ENCODE measurements at places on chromosomes 16 and 17.

DNA sequence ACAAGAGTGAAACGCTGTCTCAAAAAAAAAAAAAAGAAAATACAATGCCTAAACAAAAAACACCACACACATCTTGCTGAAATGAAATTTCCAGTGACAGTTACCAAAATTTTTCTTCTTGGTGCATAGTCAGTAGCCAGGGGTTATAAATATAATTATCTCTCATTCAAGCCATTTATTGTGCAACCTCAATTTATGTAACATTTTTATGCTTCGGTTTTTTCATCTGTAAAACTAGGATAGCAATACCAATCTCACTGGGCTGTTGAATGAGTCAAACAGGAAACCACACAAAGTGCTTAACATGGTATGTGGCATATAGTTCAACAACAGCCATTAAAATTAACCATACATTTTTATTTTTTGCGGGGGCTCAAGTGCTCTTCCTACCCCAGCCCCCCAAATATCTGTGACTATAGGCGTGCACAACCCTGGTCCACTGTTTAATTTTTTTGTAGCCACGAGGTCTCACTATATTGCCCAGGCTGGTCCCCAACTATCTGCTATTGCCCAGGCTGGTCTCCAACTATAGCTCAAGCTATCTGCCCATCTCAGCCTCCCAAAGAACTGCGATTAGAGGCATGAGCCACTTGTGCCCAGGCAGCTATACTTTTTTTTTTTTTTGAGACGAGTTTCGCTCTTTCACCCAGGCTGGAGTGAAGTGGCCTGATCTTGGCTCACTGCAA is 2.6 kb downstream of the COG4 start:
- DNase-seq, result no peak

DNA sequence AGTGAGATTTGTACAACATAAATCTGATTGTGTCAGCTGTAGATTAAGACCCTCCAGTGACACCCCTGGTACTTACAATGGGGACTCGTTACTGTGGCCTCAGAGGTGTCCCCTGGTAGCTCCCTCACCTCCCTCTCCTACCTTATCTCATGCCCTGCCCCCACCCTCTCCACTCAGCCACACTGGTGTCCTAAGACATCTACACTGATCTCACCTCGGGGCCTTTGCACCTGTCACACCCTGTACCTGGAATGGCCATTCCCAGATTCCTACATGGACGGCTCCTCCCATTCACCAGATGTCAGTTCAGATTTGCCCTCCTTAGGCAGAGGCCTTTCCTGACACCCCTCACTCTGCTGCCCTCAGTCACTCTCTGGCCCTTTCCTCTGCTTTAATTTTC is 319.3 kb downstream of the CPPED1 start:
- no peak for DNase-seq

GRCh38 chr17:44279666-44280391 is 11.9 kb upstream of the SLC4A1 start:
- DNase-seq, result peak; percentile 86

DNA sequence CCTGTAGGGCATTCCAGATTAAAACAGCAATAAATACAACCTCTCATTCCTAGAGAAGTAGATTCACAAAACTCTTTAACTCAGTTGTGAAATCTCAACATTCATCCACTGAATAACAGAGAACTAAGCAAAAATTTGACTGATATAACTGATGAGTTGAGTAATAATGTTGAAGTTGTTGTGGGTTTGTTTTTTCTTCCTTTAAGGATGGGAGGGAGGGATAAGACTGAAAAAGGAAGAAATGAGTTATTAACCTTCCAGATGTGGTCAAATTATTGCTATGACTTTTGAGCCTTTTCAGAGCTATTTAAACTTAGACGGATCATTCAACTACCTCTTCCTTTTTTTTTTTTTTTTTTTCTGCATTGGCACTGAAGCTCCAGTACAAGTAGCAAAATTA is 38.6 kb downstream of the SKAP1 start:
- DNase-seq, result no peak

DNA sequence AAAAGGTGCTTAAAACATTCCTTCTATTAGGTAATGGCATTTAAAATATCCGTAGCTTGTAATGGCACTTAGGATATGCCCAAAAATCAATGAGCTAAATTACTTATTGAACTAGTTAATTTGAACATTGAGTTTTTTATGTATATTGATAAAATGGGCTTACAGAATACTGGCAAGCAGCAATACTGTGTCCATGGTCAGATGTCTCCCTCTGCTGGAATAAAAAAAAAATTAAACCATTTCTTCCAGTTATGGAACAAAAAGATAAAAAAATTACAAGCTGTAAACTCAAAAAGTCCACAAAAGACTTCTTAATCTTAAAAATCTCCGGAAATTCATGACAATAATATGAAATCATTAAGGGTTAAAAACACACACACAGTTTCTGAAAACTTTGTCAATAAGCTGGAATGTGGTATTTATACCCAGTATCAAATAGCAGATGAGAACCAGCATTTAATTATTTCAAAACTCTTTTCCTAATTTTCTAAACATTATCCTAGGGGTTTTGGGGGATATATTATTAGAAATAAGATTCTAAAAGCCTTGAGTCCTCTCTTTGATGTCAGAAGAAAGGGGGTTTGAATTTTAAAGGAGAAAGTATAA is 21.5 kb upstream of the PSMD7 start:
- DNase-seq, result no peak

DNA sequence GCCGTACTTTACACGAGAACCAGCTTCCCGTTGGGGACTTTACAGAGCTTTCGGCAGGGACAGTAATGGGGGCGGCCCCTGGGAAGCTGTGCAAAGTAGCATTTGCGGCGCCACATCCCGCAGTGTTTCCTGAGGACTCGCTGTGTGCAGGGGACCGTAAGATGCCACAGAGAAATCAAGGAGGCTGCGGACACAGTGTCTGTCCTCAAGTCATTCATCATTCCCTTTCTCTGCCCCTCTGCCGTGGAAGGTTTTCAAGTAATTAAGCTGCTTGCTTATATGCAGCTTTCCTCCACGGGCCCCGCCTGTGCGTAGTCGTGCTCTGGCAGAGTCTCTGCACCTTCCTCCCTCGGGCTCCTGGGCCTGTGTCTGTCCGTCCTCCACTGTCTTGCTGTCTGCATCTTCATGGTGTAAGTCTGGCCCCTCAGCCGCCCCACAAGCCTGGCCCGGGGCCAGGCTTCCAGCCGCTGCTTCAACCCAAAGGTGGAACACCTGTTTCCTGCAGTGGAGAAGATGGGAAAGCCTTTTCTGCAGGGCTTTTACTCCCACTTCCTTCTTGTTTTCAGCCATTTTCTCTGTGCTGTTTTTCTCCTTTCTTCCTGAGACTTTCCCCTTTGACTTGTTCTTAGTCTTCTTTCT is 216.9 kb upstream of the CHMP6 start:
- no peak for DNase-seq

- peak; percentile 38 for DNase-seq
Measured at GRCh38 chr17:19363460-19364035, 1.0 kb upstream of the B9D1 start.

DNA sequence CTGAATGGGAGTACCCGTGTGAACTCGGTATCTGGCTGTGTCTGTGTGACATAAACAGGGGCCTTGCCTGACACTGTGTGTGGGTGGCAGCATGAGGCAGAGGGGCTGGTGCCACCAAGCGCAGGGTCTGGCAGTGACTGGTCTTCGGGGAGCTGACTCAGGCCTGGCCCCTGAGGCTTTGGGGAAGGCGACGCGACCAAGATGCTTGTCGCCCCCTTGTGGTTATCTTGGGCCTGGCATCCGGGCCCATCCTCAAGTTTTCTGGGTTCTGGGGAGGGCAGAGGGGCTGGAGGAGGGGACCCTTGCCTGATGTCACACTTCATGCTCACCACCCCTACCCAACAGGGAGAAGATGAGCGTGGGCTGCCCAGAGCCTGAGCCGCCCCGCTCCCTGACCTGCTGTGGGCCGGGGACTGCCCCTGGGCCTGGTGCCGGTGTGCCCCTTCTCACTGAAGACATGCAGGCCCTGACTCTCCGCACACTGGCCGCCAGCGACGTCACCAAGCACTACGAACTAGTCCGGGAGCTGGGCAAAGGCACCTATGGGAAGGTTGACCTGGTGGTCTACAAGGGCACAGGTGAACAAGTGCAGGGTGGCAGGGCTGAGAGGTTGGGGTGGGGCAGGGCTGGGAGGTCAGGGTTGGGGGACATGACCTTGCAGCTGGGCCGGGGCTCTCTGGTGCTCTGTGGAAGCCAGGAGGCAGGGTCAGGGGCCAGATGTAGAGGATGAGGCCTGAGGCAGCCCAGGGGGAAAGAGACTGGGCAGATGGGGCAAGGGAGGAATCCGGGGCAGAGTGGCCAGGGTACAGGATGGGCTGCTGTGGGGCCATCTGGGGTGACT is 24.9 kb downstream of the SBK1 start:
- peak; percentile 67 for DNase-seq

DNA sequence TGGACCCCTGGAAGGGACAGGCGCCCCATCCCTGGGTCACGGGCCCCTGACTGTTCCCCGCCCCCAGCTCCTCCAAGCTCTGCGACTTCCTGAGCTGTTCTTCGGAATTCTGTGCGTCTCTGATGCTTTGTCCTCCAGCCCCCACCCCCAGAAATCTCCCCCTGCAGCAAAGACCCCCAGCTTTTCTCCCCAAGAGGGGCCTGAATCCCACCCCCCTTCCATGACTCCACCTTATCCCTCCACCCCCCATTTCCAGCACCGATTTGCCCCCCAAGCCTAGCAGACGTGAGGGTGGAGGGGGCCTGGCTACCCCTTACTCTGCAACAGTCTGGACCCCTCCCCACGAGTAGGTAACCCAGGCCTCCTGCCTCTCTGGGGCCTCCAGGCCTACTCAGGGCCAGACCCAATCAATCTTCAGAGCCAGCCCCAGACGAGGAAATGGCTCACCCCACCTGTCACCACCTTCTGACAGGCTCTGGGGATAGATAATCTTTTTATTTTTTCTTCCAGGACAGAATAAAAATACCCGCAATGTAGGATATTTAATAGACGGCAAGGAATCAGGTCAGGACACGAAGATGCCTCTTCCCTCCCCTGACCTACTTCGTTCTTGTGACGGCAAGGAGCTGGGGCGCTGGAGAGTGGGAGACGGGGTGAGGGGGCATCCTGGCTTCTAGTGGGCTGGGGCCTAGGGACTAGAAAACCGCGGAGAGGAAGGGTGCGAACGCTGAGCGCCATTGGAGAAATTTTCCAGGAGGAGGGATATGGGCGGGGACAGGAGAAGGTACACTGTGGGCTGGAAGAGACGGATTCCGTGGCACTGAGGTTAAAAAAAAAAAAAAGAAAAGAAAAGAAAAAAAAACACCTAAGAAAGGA is 744 bp upstream of the PLXDC1 start:
- DNase-seq, result peak; percentile 59

GRCh38 chr17:47702391-47702995 is 8.5 kb downstream of the TBKBP1 start:
- peak; percentile 30 for DNase-seq

DNA sequence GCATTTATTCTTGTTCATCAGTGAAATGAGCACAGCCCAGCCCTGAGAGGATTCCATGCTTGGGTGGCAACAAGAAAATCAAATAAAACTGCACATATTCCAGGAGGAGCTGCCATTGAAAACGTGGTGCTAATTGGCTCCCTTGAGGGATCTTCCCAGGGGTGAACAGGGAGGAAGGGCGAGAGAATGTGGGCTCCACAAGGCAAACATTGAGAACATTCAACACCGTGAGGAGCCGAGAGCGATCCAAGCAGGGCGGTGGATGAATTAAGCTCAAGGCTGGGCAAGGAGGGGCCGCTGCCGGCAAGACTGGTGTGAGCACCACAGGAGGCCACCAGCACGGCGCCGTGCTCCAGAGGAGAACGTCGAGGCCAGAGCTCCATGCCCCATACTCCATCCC is 166.9 kb downstream of the C16orf95 start:
- DNase-seq, result no peak

DNA sequence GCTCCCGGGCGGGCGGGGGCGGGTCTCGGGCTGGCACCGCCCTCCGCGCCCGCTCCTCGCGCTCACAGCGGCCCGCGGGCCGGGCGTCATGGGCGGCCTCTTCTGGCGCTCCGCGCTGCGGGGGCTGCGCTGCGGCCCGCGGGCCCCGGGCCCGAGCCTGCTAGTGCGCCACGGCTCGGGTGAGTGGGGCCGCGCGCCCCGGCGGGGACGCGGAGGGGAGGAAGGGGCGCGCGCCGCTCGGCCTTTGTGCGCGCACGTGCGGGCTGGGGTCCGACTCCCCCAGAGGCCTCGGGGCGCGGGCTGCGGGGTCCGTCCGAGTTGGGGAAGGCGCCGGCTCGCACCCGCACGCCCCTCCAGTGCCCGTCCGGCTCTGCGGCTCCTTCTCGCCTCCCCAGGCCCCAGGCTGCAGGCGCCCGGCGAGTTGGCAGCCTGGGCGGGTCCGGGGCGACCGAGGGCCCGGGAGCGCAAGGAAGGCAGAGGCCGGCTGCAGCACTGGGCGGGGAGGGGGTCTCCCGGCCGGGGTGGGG is at the start of gene NME4:
Gene NME4 (plus strand): TSS at position 65 of the 527 bp plus-strand sequence. CDS start 24 bp downstream, at position 89.
- peak; percentile 69 for DNase-seq

- no peak for DNase-seq
Measured at GRCh38 chr16:75377729-75378386, 55.4 kb downstream of the CFDP1 start.

- DNase-seq, result no peak
Measured at GRCh38 chr16:31710880-31711279, 162.7 kb upstream of the ZNF267 start.

- DNase-seq, result no peak
Measured at GRCh38 chr16:73846356-73846755, 450.3 kb upstream of the PSMD7 start.

DNA sequence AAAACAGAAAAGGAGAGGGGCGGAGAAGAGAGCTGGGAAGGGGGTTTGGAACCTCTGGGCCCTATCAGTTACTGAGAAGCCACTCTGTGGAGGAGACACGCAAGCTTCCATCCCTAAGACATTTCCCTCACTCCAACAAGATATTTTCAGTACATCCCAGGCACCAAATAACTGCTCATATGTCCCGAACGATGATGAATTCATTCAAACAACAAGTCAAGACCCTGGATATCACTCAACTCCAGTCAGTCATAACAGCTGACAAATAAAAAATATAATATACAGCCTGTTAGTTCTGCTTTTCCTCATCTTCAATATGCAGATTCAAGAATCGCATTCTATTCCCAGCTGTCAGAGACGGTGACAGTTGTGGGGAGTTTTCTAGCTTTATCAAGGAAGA is 104.0 kb upstream of the ZFHX3 start:
- no peak for DNase-seq

DNA sequence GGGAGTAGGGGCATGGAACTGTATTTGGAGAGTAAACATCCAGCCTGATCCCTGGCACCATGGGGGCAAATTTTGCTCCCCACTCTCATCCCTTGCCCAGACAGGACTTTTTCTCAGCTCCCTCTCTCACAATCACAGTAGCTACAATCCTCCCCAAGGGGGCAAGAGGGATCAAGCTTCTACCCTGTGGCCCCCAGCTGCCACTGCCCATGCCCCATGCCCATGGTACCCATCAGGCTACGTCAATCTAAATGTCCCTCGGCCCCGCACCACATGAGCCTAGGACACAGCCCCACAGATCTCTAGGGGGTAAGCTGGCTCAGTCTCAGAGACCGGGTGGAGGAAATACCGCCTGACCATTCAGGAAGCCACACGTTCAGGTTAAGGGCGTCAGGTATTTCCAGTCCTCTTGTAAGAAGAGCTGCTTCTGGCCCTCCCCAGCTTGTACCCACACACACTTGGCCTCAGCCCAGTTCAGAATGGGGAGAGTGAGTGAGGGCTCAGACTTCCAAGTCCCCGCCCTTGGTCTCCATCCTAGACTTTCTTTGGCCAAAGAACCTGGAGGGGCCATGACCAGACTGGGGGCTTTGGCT is 1.8 kb downstream of the CACNB1 start:
- DNase-seq, result no peak

Measured in Right ventricle myocardium superior (tissue), 1 donor.